ENCODE measurements at places on chromosomes 5 and 9.

DNA sequence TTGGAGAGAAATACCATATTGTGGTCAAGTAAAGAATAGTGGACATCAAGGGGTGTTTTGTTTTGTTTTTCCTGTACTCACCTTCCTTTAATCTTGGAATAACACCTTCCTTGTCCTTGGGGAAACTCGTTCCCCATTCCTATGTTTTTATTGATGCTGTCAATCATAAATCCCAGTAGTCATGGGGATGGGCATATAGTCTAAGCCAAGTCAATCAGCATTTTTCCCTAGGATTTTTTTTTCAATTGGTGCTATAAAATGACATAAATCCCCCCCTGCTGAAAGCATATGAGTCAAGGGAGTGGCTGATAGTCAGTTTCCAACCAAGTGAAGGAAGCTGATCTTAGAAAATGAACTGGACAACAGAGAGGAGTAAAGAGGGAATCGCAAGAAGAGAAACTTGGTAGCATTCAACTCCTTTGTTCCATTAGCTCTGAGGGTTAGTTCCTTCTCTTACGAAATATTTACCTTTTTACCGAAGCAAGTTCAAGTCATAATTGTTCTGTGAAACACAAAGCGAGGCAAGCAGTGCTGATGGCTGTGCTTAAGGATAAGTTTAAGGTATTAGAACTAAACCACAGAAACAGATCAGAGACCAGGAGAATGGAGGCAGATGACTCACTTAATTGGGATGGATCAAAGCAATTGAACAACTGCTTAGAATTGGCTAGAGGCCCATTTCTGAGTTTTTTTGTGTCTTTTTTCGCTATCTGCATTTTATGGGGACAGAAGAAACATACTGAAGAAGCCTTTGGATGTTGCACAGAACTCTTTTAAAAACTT, 218.6 kb downstream of the SEMA6A start:
- DNase-seq = no peak

DNA sequence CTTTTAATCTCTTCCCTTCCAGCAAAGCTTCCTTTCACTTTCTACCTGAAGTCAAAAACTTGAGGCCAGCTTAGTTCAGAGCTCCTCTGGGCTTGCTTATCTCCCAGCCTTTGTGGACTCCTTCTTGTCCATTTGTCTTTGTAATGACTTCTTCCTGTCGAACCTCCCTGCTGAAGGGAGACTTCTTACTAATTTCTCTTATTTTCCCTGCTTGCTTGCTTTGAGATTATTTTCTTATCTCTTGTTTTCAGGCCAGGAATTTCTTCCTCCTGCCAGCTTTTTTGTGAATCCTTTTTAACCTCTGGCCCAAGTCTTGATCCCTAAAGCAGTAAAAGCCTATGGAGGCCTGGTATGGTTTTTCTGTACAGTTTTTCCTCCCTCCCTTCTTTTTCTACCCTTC, 46.8 kb upstream of the DHFR start:
- DNase-seq = no peak

DNA sequence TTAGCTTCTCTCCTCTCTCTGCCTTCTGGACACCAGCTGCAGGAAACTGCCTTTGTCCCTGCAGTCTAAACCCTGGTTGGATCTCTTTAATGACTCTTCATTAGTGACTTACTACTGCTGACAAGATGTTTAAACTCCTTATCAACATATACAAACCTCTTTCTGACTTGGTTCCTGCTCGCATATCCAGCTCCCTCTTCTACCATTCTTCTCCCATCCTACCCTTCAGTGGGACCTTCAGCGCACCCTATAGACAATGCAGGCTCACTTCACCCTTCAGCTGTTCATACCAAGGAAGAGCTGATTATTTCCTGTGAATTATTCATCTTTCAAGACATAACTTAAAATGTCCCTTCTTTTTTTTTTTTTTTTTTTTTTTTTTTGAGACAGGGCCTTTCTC, 436.5 kb downstream of the KIAA0825 start:
- no peak for DNase-seq

- DNase-seq = no peak
These were observed 96.5 kb downstream of the TLE1 start for GRCh38 chr9:81592887-81593266.

- no peak for DNase-seq
These were observed 292.4 kb upstream of the TLE4 start for GRCh38 chr9:79279356-79279755.

All from T47D (cell line).